HTR-8/SVneo (cell line): ENCODE measurements at places on chromosomes 12 and 14.

- no peak for DNase-seq
Measured at GRCh38 chr12:113242026-113242418, 20.8 kb downstream of the TPCN1 start.

DNA sequence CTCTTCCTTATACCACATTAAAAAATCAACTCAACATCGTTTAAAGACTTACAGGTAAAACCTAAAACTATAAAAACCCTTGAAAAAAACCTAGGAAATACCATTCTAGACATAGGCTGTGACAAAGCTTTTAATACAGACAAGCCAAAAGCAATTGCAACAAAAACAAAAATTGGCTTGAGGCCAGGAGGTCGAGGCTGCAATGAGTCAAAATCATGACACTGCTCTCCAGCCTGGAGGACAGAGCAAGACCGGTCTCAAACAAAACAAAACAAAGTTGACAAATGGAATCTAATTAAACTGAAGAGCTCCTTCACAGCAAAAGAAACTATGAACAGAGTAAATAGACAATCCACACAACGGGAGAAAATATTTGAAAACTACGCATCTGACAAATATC is 1057.8 kb downstream of the FSCB start:
- no peak for DNase-seq

DNA sequence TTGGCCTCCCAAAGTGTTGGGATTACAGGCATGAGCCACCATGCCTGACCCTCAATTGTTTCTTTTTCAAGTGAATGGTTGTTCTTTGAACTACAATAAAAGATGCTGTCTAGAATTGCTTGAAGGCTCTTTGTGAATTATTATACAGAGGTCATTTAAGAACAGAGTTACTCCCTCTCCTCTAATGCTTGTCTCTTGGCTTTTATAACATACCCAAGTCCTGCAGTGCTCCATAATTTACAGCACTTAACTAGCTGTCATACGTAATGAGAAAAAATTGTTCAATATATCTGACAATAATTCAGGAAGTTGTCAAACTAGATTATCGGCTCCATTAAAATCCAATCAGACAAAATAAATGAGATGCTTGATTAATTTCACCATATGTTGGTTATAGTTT is 823.0 kb upstream of the ATXN7L3B start:
- DNase-seq, result no peak

DNA sequence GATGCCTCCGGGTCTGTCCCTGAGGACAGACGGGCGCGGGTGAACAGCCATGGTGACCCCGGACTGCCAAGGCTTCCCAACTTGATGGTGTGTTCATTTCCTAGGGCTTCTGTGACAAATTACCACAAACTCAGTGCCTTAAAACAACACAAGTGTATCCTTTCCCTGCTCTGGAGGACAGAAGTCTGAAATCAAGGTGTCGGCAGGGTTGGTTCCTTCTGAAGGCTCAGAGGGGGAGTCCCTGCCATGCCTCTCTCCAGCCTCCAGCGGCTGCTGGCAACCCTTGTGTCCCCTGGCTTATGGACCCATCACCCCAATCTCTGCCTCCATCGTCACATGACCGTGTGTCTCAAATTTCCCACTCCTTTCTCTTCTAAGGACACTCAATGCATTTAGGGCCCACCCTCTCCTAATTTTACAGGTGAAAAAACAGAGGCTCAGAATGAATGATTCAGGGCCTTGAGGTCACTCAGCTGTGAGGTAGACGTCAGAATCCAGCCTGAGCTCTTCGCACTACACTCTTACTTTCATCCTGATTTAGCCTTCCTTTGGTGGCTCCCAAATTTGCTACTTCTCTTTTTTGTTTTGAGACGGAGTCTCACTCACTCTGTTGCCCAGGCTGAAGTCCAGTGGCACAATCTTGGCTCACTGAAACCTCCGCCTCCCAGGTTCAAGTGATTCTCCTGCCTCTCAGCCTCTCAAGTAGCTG is 45.4 kb downstream of the VCPKMT start:
- DNase-seq, result no peak

- peak; percentile 39 for DNase-seq
Measured at GRCh38 chr14:83975841-83976770, 1553.8 kb upstream of the FLRT2 start.

DNA sequence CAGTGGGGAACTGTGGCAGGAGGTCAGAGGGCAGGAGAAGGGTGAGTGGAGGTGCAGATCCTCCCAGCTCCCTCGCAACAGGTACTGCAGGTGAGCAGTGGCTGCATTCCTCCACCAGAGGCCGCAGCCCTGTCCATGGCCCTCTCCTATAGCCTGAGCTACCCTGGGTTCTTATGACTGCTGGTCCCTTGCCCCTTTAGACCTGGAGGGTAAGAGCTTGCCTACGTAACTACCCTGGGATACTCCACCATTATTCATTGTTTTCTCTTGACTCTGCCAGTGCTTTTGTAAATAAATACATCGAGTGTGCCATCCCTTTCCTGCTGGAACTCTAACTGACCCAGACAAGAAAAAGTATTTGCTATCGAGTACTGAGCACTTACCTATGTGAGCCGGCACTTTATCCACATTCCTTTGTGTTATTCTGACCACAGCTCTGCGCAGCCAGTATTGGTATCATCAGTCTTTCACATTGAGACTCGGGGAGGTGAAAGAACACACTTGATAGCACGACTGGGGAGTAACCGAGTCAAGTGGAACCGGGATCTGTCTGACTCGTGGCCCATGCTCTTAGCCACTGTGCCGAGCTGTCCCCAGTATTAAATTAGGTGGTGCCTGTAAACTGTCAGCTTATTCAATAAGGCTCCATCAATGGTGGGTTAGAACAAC is 38.5 kb downstream of the LTBP2 start:
- DNase-seq, result no peak

GRCh38 chr12:72966684-72967083 is 694.5 kb downstream of the TRHDE start:
- DNase-seq, result no peak
